ENCODE measurements at places on chromosomes 7 and 10. TPM values are rescaled to one million over a fixed set of nuclear protein-coding genes. Genes with fewer than 3 reads are reported as not detected.
A peak's percentile ranks its signal among the peaks of the same experiment; 100 is the strongest.

POU6F2 gene
- 1.1 TPM for total RNA-seq

SFRP4 gene
- not detected for total RNA-seq

INA gene
- 0.23 TPM for total RNA-seq

ANKRD22 gene
- not detected for total RNA-seq

NEUROG3 gene
- total RNA-seq, result not detected

UPK3B gene
- 0.87 TPM for total RNA-seq

TMEM140 gene
- total RNA-seq, result not detected

AHR gene
- total RNA-seq, result 73.9 TPM

FRMD4A gene
- total RNA-seq, result 68.9 TPM

AKR1C1 gene
- 1.6 TPM for total RNA-seq

GJD4 gene
- total RNA-seq, result not detected

GRCh38 chr10:97399843-97400545 is 1.1 kb downstream of the RRP12 start:
- DNase-seq, result no peak

GRCh38 chr7:109751241-109751640 is 1181.6 kb downstream of the DNAJB9 start:
- no peak for DNase-seq

- DNase-seq, result no peak
Observed at GRCh38 chr10:79471776-79472175, 26.4 kb upstream of the ZCCHC24 start.

GRCh38 chr10:48246501-48246900 is 28.0 kb downstream of the FRMPD2 start:
- no peak for DNase-seq

DNA sequence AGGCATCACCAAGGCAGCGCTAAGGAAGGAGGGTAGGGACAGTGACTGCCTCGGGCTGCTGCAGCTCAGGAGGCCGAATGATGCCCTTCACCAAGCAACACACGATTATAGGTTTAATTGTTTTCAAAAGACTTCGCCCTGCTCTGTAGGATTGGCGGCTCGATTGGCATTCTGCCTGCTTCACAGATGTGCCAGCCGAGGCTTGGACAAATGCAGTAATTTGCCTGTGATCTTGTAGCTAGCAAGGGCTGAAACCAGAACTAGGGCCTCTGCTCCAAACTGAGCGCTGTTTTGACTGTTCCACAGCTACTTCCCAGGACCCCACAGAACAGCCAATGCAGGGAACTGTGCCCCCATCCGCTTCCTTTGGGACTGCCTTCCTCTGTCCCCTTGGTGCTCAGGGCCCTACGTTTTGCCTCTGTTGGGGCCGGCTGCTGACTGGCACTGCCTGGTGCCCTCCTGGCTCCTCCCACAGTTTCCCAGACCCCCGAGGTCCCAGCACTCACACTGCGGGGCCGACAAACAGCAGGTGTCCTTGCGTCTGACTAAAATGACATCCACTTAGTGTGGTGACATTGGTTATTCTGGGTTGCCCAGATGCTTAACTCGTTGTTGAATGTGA is 62.6 kb upstream of the EN2 start:
- no peak for DNase-seq

DNA sequence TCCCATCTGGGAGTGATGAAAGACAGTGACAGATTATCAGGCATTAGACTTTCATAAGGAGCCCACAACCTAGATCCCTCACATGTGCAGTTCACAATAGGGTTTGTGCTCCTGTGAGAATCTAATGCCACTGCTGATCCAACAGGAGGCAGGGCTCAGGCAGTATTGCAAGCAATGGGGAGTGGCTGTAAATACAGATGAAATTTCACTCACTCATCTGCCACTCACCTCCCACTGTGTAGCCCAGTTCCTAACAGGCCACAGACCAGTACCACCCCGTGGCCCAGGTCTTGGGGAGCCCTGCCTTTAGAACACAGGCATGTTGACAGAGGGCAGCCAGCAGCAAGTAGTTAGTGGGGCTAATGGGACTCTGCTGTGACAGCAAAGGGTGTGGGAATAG is 137.3 kb upstream of the NANOS1 start:
- DNase-seq, result no peak

DNA sequence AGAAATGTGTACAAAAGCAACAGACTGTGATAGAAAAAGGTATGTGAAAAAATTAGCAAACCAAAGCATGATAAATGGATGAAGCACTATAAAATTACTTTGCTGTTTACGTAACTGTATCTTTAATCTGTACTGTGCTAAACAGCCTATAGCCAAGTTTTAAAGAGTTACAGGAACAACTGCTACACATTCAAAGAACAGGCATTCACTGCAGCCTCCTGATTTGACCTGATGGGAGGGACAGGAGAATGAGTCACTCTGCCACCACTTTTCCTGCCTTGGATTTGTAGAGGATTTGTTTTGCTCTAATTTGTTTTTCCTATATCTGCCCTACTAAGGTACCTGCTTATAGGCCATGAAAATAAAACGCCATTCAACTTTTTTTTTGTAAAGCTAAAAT is 116.1 kb downstream of the FANK1 start:
- DNase-seq, result no peak

DNA sequence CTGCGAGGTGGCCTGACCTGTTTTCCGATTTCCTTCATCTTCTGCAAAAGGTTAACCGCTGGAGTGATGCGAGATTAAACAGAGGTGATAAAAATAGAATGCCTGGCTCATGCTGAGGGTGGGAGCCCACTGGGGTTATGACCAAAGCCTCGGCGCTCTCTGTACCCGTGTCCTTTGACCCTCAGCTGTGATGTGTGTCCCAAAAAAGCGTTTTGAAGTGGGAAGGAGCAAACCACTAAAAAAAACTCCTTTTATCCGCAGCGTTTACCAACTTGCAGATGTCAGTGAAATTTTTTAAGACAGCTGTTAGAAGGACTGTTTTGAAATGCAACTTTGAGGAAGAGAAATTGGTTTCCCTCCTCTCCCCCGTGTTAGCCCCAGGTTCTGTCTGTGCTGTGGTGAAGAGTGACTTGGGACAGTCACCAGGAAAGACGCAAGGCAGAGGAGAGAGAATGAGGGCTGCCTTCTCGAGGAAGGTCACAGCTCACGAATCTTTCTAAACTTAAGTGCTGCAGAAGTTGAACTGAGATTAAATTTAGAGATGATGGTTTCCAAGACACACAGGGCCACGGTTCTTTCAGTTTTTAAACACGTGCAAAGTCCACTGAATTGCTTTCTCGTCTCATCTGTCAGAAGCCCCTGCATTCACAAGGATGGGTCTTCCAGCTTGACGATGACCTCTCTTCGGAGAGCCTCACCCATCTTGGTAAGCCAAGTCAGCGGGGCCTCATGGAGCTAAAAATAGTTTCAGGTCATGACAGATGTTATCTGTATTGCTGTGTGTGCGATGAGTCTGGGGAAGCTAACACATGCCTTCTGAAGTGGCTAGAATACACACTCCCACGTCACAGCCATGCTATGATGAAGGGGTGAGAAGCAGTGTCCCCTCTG is 27.6 kb downstream of the AMZ1 start:
- DNase-seq, result no peak

DNA sequence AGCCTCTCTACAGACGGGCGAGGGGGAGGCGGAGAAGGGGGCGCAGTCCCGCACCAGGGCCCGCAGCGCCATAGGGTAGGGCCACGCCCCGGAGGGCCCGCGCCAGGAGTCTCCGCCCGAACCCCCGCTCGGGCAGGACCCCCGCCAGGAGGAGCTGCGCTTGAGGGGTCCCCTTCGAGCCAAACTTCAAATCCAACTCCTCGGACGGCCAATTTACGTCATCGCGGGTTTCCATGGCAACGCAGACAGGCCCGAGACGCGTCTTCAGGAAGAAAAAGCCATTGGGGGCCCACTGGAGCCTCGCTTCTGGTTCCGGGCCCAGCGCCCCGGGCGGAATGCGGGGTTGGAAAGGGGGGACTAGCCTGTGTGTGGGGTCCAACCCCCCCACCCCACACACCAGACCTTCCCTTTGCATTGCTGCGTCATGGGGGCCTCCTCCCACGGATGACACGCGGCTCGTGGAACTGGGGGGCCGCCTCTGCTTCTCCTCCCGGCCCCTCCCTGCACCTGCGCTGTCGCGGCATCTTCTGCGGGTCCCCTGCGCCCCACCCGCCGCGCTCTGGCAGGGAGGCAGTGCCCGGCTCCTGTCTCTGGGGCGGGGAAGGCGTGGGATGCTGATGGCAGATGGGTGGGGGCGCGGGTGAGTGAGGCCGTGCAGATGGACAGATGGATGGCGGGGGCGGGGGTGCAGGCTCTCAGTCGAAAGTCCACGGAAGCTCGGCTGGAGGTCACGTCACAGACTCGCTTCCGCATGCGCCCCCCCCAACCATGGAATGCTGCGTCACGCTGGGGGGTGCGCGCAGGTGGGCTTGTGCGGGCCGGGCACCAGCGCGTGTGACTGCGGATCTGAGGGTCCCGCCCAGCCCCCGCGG is 1.2 kb downstream of the CALY start:
- DNase-seq, result peak; percentile 58

DNA sequence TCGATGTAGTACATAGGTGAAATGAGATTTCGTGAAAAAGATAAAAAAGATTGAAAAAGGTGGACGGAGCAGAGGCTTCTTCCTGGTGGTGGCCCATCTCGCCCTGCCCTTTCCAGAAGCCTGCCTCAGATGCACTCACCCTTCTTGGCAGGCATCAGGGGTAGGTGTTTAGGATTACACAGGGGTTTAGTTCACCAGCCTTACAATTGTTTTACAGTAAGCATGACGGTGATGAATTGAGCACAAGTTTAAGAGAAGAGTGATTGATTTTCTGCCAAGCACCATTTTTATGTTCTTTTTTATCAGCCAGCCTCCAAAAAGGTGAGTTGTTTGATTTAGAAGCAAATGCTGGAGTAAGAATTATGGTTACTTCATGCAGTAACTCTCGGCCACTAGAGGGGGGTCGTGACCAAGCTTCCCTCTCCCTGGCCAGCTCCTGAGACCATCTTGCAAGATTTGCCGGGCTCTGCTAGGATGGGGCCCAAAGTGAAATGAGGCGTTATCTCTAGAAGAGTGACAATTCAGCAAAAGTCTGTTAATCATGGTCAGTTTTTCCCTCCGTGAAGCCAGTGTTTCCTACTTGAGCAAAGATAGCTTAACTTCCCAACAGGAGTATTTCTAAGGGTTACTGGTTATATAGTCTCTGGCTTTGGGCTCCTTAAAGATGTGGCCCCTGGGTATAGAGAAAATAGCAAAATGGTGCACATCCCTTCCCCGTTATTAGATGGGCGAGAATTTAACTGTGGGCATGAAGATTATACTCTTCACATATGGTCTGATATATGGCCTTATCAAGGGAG is 228.8 kb downstream of the BMPER start:
- peak; percentile 83 for DNase-seq

DNA sequence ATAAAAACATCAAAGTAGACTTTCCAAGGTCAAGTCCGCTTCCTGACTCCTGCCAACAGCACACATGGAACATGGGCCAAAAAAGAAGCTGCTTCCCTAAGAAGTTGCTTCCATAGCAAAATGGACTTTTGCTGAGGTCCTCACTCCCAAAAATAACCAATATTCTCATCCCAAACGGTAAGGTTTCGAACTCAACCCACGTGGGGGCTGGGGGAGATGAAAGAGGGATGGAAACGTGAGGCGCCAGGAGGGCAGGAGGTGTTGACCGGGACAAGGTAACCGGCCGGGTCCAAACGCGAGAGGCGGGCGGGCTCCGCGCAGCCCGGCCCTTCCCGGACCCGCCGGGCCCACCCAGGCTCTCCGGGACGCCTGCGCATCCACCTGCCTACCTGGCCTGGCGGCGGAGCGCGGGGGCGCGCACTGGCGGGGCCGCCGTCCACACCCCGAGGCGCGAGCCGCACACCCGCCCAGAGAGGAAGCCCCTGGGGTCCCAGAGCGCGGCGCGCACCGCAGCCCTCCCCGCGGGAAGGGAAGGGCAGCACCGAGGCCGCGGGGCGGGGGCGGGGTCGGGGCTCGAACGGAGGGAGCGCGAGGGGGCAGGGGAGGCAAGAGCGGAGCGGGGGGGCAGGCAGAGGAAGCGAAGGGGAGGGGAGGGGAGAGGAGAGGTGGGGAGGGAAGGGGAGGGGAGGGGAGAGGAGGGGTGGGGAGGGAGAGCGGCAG is 742 bp downstream of the LMBR1 start:
- peak; percentile 56 for DNase-seq

- peak; percentile 72 for DNase-seq
Observed at GRCh38 chr10:24952707-24953645, 570 bp upstream of the PRTFDC1 start.

Measured in endothelial cell (in vitro differentiated cells).